ENCODE measurements at places on chromosomes 2 and 18.

- no peak for DNase-seq
These were observed 427.0 kb downstream of the LPIN1 start for GRCh38 chr2:12173271-12173942.

- DNase-seq, result no peak
These were observed 458.5 kb downstream of the MTX2 start for GRCh38 chr2:176727696-176728095.

DNA sequence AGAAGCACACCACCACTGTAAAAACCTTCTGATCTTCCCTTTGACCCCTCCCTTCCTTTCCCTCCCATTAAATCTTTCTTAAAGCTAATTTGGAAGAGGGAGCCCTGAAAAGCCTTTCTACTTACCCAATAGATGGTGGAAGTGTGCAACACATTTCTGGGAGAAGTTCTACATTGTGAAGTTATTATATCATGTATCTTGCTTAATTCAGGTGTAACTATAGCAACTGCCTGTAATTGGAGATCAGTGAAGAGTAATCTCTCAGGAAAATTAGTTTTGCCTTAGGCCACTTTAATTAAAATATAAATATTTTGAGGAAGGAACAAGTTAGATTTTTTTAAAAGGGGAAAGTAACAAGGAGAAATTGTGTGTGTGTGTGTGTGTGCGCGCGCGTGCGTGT, 266.0 kb downstream of the SH3BP4 start:
- no peak for DNase-seq

DNA sequence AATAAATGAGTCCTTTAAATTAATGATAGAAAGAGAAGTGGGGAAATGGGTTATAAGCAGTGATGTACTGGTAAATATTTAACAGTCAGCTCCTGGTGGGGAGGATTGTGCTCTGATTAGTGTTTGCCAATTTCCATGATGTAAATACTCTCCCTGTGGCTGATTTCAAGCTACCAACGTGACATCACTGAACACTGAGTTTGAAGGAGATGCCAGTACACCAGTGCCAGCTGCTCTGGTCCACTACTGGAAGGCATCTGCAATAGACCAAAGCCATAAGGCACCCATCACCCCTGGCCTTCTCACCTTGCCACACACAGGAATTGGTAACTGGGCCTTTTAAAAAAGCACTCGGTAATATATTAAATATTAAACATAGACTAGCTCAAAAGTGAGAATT, 77.7 kb downstream of the TGOLN2 start:
- no peak for DNase-seq

- no peak for DNase-seq
These were observed 72.3 kb upstream of the PSME4 start for GRCh38 chr2:54042897-54043620.
